ENCODE measurements at places on chromosomes 3 and 15.
A peak's percentile ranks its signal among the peaks of the same experiment; 100 is the strongest.

DNA sequence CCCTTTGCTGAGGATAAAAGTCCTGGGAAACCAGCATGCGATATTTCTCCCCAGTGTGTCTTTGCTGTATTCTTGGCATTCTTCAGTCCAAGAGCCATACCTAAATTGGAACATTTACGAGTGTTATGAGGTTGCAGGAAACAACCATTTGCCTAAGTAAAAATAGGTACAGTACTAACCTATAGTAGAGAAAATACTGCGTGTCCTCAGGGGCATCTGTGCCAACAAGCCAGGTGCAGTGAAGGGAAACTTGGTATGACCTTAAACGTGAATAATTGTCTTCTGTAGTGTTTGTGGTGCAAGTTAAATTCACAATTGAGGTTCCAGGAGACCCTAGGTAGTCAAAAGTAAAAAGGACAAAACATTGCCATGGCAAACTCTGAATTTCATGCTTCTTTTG, 12.2 kb downstream of the IL5RA start:
- no peak for DNase-seq

DNA sequence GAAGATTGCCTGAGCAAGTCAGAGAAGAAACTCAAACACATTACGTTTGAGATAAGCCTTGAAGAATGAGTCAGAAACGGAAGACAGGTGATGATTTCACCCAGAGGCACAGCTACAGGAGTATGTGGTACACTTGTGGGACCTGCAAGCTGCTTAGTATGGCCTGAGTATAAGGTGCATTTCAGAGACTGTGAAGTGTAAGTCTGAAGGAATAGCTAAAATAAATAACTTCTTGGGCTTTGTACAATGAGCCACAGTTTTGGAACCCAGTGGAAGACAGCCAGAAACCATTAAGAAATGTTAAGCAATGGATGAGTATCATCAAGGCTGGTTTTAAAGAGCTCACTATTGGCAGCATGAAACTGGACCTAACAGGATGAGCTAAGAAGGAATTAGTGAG, 826.2 kb downstream of the ROBO1 start:
- no peak for DNase-seq

GRCh38 chr3:128584412-128585020, 66.1 kb downstream of the RPN1 start:
- DNase-seq = peak; percentile 68

DNA sequence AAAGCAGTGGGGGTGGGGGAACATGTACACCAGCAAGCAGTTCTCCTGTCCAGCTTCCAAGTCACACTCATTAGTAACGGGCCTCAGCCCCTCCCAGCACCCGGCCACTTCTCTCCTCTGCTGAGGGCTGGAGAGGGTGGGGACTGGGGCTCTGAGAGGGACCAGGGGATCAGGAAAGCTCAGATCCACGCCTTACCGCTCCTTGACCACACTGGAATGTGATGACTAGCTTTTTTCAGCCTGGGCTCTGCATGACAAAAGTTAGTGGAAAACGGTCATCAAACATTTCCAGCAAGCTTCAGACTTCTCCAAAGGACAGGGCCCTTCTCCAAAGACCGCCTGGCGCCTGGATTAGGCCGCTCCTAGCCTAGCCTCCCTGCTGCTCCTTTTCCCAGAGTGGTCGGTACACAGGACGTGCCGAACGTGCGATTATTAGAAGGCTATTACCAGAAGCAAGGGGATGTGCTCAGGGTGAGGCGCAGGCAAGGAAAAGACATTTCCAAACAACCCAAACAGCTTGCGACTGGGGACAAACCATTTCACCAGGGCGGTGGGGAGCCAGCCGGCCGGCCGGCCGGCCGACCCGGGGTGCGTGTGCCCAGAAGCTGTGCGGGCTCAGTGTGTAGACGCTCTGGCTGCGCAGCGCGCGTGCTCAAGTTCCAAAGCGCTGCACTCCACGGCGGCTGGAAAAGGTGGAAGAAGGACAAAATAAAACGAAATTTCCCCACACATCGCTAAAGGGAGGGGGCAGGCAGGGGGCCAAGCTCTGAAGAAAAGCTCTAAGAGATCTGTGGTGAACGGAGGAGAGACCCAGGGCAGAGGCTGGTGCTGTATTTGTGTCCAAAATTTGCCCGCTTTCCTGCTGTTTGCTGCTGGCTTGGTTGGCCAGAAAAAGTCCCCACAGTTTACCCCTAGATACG, 51.0 kb upstream of the SSR3 start:
- no peak for DNase-seq

- DNase-seq = no peak
These were observed 87.2 kb upstream of the NMNAT3 start for GRCh38 chr3:139764936-139765335.

DNA sequence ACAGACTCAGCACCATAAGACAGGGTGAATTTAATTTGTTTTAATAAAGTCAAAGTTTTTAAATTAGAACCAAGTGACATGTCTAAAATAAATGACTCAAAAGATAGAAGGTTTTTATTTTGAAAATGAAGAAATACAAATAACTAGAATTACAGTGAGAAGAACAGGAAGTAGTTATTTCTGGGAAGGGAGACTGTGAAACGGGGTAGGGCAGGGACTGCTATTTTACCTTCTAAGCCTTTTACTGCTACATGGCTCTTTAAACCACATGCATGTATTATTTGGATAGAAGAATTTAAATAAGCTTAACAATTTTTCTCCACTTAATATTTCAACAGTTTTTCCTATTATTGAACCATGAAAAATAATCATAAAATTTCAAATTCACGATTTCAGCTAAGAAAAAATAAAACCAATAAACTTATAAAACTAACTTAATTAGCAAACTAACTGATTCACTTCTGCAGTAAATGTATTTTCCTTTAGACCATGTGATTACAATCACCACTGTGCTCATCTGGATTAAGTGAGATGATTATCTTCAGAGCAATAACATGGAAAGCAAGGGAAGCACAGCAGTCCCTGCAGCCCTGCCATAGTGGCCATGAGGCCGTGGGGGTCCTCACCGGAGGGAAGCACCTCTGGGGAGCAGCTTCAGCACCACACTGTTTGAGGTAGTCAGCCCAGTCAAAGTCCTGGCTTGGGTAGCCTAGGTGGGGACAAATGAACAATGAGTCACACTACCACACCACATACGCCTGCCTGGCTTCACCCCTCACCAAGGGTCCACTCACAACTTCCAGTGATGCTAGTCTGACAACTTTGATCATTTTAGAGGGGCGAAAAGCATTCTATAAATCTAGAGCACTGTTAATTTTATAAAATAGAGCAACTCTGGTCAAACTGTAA, 28.3 kb upstream of the STIMATE start:
- DNase-seq = no peak

DNA sequence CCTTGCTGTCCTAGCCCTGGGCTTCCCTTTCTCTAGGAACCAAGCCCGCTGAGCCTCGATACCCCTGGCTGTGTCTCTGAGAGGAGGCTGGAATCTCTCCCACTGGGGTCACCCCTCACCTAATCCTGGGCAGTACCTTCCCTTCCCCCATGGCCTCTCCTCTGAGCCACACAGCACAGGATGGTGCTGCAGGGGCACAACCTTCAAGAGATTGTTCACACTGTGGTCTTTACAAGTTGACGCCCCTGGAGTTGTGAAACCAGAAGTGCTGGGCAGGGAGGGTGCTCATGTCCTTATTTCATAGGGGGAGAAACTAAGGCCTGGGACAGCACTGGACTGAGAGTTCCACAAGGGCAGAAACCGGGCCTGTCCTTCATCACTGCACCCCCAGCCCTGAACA, 70.9 kb upstream of the TMEM115 start:
- no peak for DNase-seq

DNA sequence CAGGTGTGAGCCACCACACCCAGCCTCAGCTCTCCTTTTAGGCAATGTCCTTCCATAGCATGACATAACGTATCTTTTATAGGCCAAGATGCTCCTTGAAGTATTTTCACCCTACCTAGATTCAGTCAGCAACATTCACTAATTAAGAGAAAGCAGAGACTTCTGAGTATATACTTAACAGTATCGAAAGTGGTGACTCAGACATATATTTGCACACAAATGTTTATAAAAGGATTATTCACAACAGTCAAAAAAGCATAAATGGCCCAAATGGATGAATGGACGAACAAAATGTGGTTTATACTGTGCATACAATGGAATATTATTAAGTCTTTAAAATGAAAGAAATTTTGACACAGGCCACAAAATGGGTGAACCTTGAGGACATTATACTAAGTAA, 108.6 kb downstream of the ZNF385D start:
- DNase-seq = no peak

- no peak for DNase-seq
These were observed 543 bp downstream of the ARPIN start for GRCh38 chr15:89912145-89912673.

GRCh38 chr3:150450916-150451315, 42.8 kb downstream of the TSC22D2 start:
- DNase-seq = no peak

Data from activated naive CD8-positive, alpha-beta T cell treated with anti-CD3 and anti-CD28 coated beads for 36 hours (primary cell).